ENCODE measurements at places on chromosomes 7 and 10.

- DNase-seq, result no peak
Measured at GRCh38 chr10:30587522-30588031, 42.0 kb downstream of the LYZL2 start.

GRCh38 chr10:23432639-23433038, 6.2 kb upstream of the OTUD1 start:
- DNase-seq, result no peak

GRCh38 chr7:2687881-2688318, at the start of gene AMZ1:
Gene AMZ1, plus strand, starts transcription at chr7:2688202. Its CDS starts 12,250 bp downstream, at chr7:2700452.
- no peak for DNase-seq

DNA sequence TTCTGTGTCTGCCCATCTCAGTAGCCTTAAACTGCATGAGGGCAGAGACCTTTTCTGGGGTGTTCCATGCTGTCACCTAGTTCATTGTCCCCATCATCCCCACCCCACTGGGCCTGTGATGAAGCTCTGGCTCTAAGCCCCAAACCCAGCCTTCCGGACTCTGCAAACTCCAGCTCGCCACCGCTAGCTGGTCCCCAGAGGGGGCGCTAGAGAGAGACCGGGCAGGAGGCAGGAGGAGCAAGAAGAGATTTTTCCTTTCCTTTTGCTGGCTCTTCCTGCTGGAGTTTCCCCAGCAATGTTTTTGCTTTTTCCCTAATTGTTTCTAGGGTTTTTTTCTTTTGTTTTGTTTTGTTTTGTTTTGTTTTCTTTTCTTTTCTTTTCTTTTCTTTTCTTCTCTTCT, 234.4 kb downstream of the TEX36 start:
- no peak for DNase-seq

- no peak for DNase-seq
Measured at GRCh38 chr7:41313171-41313570, 389.7 kb downstream of the INHBA start.

GRCh38 chr10:6411436-6411835, 168.6 kb downstream of the PRKCQ start:
- no peak for DNase-seq

DNA sequence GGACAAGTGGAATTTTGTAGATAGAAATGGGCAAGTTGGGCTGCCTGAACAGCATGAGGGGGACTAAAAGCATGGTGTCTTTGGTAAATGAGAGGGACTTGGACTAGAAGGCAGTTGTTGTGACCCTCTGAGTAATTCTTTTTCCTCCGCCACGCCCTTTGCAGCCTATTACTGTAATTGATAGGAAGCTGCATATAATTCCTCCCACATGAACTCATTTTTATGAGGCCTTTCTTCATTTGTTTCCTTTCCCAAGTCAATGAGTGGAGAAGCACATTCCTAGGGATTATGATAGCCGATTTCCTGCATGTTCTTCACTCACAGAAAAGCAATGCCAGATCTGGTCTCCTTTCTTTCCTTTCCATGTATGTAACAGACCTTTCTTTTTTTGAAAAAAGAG, 27.7 kb downstream of the ZSCAN25 start:
- DNase-seq, result no peak

GRCh38 chr10:123305671-123306070, 151.5 kb downstream of the BUB3 start:
- DNase-seq, result no peak

DNA sequence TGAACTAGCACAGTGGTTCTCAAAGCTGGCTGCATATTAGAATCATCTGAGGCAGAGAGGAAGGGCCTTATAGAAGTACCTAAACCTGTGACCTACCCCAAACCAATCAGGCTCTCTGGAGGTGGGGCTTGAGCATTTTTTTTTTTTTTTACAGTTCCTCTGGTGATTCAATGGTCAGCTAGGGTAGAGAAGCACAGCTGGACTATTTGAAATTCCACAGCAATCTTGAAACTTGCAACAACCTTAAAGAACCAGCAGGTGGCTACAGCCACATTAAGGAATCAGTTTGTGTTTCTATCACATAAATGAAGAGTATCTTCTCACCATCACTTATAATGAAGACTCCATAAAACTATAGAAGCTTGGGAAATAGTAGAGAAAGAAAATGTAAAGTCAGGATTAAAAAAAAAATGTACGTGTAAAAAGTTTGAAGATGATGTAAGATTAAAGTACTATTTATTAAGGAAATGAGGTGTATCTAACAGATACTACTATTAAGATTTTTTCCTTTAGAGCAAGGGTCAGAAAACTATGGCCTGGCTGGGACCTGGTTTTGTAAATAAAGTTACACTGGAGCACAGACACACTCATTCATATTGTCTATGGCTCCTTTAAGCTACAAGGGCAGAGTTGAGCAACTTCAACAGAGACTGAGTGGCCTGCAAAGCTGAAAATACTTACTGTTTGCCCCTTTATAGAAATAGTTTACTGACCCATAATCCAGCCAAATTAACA, 3.8 kb downstream of the RTKN2 start:
- peak; percentile 25 for DNase-seq

- DNase-seq, result no peak
Measured at GRCh38 chr10:86110156-86110786, 256.3 kb downstream of the GRID1 start.

GRCh38 chr7:101172854-101173751, 7.0 kb downstream of the NAT16 start:
- DNase-seq, result peak; percentile 84

GRCh38 chr7:158377800-158378623, 209.6 kb downstream of the PTPRN2 start:
- DNase-seq, result peak; percentile 47

DNA sequence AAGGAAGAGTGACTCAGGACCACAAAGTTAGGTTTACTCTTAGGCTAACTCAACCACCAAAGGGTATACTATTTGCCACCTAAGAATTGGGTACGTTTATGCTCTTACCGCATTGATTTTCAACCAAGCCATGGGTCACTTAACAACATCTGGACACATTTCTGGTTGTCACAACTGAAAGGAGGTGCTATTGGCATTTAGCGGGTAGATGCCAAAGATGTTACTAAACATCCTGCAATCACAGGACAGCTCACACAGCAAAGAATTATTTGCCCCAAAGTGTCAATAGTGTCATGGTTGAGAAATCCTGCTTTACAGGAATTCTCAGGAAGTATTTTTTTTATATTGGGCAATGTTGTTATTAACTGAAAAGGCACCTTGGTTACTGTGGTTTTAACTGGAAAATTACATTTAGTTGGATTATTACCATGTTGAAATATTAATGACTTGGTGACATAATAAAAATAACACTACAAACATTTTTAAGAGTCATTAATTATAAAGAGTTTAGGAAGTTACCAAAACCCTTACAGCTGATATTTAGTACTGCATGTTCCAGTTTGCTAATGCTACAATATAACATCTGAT, 185.0 kb upstream of the TMEM196 start:
- DNase-seq, result no peak

DNA sequence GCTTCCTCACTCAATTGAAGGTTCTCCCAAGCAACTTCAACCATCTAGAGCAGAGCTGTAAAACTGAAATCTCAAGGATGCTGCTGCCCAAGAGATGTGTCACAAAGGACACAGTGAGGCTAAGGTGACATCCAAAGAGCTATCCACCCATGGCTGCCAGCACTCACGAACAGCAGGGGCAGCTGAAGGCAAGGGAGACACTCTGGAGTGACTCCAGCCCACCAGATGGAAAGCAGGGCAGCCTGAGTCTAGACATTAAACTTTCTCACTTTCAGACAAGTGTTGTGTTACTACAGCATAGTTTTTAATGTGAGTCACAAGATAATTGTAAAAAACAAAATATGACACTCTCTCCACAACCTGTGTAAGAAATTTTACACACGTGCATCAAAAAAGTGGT, 113.5 kb downstream of the LARP4B start:
- no peak for DNase-seq

DNA sequence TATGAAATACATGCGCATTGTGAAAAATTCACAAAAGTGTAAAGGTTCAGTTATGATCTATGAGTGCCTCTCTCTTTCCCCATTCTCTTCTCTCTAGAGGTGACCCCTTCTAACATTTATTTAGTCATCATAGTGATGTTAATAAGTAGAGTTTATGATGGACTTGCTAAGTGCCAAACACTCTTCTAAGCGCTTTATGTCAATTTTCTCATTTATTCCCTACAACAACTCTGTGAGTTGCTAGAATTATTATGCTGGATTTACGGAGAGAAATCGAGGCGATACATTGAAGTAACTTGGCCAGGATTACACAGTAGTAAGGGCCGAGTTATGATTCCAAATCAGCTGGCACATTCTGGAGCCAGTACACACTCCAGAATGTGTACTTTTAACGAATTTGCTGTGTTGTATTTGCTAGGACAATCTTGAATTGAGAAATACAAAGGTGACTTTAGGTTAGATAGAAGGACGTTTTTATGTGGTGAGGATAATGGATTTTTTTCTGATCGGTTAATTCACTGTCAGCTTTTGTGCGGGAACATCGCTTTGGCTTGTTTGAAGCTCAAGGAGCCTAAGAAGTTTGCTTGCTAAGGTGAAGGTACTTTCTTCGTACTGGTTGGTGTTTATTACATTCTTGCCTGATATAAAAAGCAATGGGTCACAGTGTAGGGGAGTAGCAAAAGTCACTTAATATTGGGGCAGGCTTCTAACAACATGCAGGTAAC, 1.4 kb downstream of the ATRNL1 start:
- DNase-seq, result peak; percentile 3

- DNase-seq, result no peak
Measured at GRCh38 chr10:119283818-119284217, 76.4 kb downstream of the GRK5 start.

DNA sequence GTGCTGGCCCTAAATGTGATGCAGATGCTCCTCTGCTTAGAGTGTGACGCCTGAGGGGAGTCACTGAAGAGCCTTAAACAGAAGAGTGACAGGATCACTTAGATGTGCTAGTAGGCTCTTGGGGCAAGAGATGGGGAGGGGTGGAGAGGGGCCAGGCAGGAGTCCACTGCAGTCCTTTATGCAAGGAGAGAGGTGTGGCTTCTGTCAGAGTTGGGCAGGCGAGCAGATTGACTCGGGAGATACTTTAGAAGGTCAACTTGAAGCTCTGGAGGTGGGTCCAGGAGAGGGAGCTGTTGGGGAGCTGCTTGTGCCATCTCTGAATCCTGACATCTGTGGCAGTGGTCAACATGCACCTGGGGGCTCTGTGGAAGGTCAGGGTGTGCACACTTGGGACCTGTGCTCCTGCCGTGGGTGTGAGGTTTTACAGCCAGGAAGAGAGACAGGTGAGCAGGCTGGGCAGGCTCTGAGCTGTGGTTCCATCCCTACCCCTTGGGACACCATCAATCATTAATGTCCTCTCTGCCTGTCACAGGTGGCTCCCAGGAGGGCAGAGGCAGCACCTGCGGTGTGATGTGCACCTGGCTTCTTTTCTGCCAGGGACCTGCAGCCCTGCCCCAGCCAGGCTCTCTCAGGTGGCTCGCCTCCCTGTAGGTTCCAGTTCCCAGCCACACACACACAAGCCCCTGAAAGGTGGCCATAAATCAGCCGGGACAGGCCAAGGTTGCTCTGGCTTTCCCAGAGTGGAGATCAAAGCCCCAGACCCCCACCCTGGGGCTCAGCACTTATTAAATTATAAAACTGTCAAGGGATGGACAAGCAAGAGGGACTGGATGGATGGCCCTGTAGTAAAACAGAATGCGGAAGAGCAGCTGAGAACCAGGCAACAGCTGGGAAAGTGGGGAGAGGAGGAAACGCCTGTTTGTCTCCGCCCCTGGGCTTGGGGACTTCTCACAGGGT, 14.0 kb downstream of the NEURL1 start:
- DNase-seq, result peak; percentile 93

GRCh38 chr10:5449227-5449626, 36.9 kb downstream of the NET1 start:
- no peak for DNase-seq

- DNase-seq, result peak; percentile 23
Measured at GRCh38 chr10:114499630-114500190, 95.4 kb upstream of the AFAP1L2 start.

DNA sequence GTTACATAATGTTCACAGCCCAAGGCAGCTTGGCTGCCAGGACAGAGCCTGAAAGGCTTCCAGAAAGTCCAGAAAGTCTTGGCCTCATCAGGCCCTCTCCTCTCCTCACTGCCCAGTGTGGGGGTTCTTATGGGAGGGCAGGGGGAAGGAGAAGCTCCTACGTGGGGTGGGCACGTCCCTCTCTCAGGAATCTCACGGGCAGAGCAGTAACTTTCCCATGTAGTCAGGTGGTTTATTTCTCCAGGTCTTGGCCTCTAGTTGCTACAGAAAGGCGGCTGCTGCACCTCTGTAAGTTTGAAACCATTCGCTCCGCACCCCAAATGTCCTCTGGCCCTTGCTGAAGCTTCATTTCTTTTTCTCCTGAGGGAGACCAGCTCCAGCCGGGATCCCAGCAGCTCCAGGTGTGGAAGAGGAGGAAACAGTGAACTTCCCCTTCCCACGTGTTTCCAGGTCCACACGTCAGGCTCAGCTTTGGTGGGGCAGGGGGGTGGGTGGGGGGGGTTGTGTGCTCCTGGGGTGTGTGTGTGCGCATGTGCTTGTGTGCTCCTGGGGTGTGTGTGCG, 320.3 kb downstream of the WDR37 start:
- no peak for DNase-seq

DNA sequence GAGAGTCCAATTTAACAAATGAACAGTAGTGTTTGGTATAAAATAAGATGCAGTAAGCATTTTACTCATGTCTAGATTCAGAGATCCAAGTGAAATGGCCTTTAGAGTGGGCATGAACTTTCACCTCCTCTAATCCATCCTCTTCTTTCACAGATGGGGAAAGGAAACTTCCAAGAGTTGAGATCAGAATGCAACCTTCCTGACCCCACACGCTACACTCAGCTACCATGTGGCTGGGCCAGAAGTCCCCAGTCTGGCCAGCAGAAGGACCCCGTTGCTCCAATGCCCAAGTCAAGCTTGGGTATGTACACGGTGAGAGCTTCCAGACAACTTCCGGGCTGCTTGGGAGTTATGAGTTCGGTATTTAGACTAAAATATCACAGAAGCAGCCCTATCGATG, 228.0 kb downstream of the ELMO1 start:
- DNase-seq, result no peak

DNA sequence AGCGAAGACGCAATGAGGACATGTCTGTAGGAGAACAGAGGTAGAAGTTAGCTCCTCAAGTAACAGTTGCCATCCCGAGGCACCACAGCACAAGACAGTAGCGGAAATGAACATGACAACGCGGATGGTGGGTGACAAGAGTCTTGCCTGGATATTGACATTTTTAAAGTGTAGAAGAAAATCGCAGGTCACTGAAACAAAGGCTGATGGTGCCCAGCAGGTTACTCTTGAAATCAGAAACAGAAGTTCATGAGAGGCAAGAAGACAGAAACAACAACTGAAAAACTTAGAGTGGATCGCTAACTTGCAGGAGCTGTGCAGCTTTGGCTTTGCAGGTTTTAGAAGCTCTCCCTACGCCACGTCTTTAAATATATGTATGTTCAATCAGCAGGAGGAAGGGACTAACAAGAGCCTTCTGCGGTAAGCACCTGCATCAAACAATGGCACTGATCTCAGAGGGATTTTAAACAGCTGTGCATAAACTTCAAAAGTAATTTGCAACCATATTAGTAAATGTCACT, 1.8 kb downstream of the PRKCQ start:
- no peak for DNase-seq

All from NCI-H1417 (cell line).